ENCODE measurements at places on chromosomes 1 and 21. TPM values are rescaled to one million over a fixed set of nuclear protein-coding genes. Genes with fewer than 3 reads are reported as not detected.

CD1D gene
- not detected for total RNA-seq

MYOM3 gene
- total RNA-seq, result 6.5 TPM

HES5 gene
- not detected for total RNA-seq

OR2L5 gene
- not detected for total RNA-seq

PTPRU gene
- total RNA-seq, result 6.8 TPM

C1orf56 gene
- 6.7 TPM for total RNA-seq

TDRKH gene
- 6.3 TPM for total RNA-seq

SELL gene
- total RNA-seq, result 0.20 TPM

IL12RB2 gene
- not detected for total RNA-seq

PGLYRP4 gene
- total RNA-seq, result not detected

SLC6A17 gene
- 6.0 TPM for total RNA-seq

GJC2 gene
- total RNA-seq, result 0.64 TPM

CDC20 gene
- 200 TPM for total RNA-seq

NHLH1 gene
- total RNA-seq, result 0.48 TPM

SYF2 gene
- total RNA-seq, result 37.2 TPM

CNTN2 gene
- total RNA-seq, result 0.01 TPM

MROH9 gene
- not detected for total RNA-seq

KCNQ4 gene
- 0.18 TPM for total RNA-seq

ABCG1 gene
- total RNA-seq, result 3.6 TPM

CD1B gene
- not detected for total RNA-seq

NBPF20 gene
- total RNA-seq, result 3.0 TPM

FGGY gene
- 3.6 TPM for total RNA-seq

OR2T11 gene
- not detected for total RNA-seq

DEPDC1 gene
- 16.1 TPM for total RNA-seq

TP73 gene
- 0.65 TPM for total RNA-seq

ARHGEF16 gene
- 5.0 TPM for total RNA-seq

SLC30A10 gene
- total RNA-seq, result 0.15 TPM

MIXL1 gene
- total RNA-seq, result 0.05 TPM

RNF186 gene
- total RNA-seq, result not detected

Data from A549 treated with CORT108297 at 1 μM for 4 hours (cell line).